ENCODE measurements at places on chromosomes 7 and 10. TPM values are rescaled to one million over a fixed set of nuclear protein-coding genes. Genes with fewer than 3 reads are reported as not detected.

- DNase-seq: no peak
Measured at GRCh38 chr10:31921031-31921430, 7.6 kb downstream of the ARHGAP12 start.

GRCh38 chr10:111103196-111103840 is 26.5 kb downstream of the ADRA2A start:
- no peak for DNase-seq

- no peak for DNase-seq
Measured at GRCh38 chr7:73994023-73994422, 34.0 kb upstream of the ELN start.

DNA sequence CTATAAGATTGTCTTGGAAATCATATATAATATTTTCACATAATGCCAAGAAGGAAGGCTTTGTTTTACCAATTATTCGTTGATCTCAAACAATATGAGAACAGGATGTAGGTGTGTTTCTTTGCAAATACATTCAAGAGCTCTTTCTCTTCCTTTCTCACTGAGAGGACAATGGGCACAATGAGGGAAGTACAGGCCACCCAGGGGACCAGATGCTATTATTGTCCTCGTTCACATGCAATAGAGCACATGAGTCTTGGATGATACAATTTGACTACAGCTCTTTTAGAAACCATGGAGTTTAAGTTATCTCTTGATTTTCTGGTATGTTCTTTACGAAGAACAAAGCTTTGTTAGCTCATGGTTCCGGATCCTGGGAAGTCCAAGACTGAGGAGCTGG is 323.7 kb upstream of the KLF6 start:
- no peak for DNase-seq

ACSL5 gene
- total RNA-seq: 22.7 TPM

IKZF1 gene
- total RNA-seq: under 0.01 TPM

SPDYE5 gene
- total RNA-seq: not detected

FGL2 gene
- total RNA-seq: 0.26 TPM

GRID1 gene
- not detected for total RNA-seq

GRCh38 chr10:22252801-22253579 is 35.2 kb upstream of the EBLN1 start:
- no peak for DNase-seq

- no peak for DNase-seq
Measured at GRCh38 chr7:539731-540411, 20.2 kb upstream of the PDGFA start.

- no peak for DNase-seq
Measured at GRCh38 chr7:92655346-92655884, 65.2 kb upstream of the FAM133B start.

DNA sequence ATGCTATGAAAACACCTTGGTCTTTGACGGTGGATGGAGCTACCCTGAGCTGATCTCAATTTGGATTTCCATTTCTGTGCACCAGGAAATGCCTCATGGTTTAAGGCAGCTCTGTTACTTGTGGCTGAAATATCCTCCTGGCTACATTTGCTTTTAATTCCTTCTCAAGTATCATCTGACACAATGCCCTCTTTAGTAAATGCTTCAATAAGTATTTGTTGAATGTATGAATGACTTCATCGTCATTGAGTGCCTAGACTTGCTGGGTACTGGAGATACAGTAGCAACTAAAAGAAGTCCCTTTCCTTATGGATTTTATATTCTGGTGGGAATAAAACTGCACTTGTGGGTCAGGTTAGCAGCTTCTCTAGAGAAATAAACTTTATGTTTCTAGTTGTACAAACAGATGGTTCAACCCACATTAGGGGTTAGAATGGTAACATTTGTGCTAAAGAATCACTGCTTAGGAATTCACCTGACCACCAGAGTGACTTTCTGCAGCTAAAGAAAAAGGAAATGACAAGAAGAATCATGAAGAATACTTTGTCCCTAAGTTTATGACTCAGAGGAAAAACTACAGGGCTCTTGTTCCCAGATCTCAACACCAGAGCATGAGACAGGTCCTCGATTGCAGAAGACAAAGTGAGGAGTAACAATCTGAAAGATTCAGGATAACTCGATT is 21.8 kb upstream of the SMNDC1 start:
- DNase-seq: no peak

GRCh38 chr10:909831-910230 is 21.7 kb downstream of the LARP4B start:
- DNase-seq: no peak

- DNase-seq: no peak
Measured at GRCh38 chr10:5467634-5468255, 31.6 kb downstream of the CALML5 start.

GRCh38 chr7:151024435-151025056 is at the start of gene ATG9B:
Gene ATG9B, minus strand, starts transcription at chr7:151024494. Its CDS starts 71 bp downstream, at chr7:151024423.
- no peak for DNase-seq

DNA sequence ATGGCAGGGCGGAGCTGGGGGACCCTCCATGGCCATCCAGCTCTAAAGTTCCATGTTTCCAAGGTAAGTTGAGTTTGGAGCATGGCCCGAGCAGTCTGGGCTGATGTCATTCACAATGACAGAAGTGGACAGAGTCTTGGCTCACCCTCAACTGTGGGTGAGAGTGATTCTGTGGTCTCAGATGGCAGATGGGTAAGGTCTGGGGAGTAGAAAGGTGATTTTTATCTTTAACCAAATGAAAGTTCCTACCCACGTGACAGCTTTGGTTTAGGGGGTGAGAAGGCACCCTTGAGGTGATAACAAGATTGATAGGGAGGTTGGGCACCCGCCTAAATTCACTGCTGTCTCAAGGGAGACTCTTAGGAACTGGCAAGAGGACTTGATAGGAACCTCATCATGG is 57.6 kb upstream of the PDZD8 start:
- DNase-seq: no peak

- DNase-seq: no peak
Measured at GRCh38 chr7:105127179-105127578, 113.2 kb downstream of the KMT2E start.

DNA sequence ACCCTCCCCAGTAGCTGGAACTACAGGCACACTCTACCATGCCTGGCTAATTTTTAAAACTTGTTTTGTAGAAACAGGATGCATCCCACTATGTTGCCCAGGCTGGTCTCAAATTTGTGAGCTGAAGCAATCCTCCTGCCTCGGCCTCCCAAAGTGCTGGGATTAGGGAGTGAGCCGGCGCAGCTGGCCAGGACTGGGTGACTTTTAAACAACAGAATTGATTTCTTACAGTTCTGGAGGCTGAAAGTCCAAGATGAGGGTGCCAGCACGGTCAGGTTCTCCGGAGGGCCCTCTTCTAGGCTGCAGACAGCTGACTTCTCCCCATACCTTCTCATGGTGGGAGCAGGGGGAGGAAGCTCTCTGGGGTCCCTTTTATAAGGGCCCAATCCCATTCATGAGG is 75.2 kb upstream of the CHST15 start:
- DNase-seq: no peak

AOAH gene
- not detected for total RNA-seq

GRCh38 chr7:87213252-87213651 is 6.3 kb downstream of the TMEM243 start:
- DNase-seq: no peak

DNA sequence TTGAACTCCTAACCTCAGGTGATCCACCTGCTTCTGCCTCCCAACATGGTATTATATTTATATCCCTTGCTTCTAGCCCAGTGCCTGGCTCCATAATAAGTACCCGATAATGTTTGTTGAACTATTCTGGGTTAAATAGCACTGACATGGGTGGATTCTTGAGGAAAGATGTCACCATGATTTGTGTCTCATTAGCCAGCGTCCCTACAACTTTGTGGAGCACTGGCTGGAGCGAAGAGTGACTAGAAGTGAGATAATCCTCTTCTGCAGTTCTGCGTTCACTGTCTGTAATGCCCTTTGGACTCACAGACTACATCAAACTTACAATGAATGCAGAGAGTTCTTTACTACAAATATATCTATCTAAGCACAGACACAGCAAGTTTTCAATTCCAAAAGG is 16.9 kb upstream of the AKR1E2 start:
- DNase-seq: no peak

- DNase-seq: no peak
Measured at GRCh38 chr10:130744631-130745030, 566.9 kb downstream of the TCERG1L start.

METTL27 gene
- total RNA-seq: 1.0 TPM

NXPH1 gene
- total RNA-seq: not detected

DNA sequence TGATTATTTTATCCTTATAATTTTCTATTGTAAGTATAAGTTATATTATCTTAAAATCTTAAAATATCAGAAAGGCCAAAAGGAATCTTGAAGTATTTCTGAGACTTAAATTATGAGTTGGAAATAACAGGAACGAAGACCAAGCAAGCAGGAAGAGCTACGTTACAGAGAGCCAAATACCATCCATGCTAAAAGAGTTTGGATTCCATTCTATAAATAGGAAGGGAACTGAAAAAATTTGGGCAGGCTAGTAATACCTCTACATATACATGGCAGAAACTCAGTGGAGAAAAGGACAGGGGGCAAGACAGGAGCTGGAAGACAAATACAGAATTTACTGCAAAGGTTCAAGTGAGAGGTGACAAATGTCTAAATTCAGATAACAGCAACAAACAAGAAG is 16.7 kb downstream of the ITGB1 start:
- DNase-seq: no peak

CPA2 gene
- not detected for total RNA-seq

DNA sequence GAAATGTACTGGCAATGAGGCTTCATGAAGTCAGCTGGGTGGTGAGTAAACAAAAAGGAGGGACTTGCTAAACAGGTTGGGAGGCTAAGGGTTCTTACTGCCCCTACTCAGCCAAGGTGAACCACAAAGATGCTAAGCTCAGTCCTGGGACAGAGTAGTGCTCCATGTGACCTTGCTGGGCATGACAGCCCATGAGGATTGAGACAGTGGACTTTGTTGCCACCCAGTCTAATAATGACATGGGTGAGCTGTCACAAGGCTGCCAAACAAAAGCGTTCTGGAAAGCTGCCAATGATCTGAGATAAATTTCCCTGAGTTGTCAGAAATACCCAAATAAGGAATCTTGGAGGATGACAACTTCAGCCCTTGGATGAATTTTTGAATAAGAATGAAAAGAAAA is 75.2 kb downstream of the CLEC2L start:
- no peak for DNase-seq

DNA sequence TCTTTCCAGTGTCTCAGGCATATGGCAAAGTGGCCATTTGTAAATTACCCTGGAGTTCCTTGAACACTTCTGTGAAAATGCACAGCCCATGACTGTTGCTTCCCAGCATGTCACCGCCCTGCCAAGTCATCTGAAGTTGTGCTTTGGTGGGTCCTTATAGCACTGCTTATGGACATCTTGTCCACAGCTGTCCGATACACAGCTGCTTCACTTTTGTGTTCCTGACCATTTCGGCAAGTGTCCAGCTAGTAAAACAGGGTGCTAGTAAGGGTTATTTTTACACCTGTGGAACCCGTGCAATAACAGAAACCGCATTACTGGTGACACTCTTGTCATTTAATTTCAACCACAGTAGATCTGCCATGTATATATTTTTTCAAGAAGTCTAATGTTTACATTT is 29.7 kb downstream of the PIP4K2A start:
- DNase-seq: no peak

PLA2G12B gene
- not detected for total RNA-seq

GRCh38 chr10:87761153-87761552 is 56.9 kb downstream of the ATAD1 start:
- DNase-seq: no peak

- no peak for DNase-seq
Measured at GRCh38 chr7:7607010-7607409, 33.5 kb upstream of the UMAD1 start.

DGKI gene
- 0.53 TPM for total RNA-seq

DNA sequence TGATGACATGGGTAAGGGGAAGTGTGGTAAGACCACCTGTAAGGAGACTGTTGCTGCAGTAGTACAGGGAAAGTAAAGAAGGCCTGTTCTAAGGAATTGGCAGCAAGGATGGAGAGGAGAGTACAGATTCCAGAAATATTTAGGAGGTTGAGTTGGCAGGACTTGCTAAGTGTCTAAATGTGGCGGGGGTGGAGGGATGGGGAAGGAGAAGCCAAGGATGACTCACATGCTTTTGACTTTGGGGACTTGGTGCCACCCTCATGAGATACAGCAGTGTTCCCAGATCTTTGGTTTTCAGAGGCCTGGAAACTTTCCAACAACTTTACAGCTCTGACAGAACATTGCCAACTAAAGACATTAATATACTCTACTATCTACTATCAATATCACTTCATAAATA is 45.4 kb downstream of the CDK6 start:
- no peak for DNase-seq

DNA sequence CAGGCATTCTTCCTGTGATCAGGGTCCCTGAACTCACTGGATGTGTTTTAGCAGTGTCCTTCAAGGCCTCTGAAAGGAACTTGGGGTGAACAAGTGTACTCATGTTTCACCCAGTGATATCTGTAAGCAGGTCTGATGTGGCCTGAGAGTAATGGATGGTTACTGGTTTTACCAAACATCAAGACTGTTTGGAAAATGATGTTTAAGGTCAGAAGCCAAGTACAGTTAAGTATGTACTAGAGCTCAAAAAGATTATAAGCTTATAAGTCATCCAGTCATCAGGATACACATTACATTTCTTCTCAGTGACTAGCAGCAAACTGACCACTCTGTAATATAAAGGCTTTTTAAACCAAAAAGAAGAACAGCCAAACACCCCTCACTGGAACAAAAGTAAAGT is 79.8 kb upstream of the PTN start:
- DNase-seq: no peak

- DNase-seq: no peak
Measured at GRCh38 chr7:90111-91063, 102.0 kb upstream of the FAM20C start.

DNA sequence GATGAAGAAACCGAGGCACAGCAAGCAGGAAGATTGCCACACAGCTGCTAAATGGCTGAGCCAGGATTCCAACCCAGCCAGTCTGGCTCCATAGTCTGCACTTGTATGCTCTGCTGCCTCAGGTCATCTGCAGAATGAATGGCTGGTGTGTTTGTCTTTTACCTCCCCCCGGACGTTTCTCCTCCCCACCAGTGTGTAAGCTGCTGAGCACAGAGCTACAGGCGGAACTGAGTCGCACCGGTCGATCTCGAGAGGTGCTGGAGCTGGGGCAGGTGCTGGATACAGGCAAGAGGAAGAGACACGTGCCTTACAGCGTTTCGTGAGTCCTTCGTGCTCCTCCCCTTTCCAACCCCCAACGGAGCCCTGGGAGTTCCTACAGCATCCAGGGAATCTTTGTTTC is 2.6 kb downstream of the CNPY4 start:
- DNase-seq: no peak

- DNase-seq: no peak
Measured at GRCh38 chr7:24854866-24855265, 97.6 kb upstream of the GSDME start.

Measured in pulmonary artery endothelial cell (primary cell).